Stimulated activated CD8-positive, alpha-beta memory T cell treated with anti-CD3 and anti-CD28 coated beads, Interleukin-4, amount 100 ng/mL, for 1 hour (primary cell): ENCODE measurements at places on chromosomes 1 and 21.

DNA sequence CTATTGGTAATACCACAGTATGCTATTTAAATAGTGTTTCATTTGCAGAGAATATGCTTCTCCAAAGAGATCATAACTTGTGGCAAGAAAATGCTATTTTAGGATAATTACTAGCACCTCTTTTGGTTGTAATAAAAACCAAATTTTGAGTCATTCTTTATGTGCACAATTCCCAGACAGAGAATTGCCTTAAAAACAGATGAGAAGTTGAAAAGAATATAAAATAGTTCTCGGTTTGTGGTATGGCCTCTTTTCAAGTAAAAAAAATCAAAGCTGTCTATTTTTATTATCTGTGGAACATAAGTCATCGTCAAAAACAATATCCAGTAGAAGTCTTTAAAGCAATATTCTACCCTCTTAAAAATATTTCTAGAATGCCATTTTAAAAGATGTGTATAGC is 185.9 kb downstream of the GREM2 start:
- DNase-seq = no peak

GRCh38 chr21:46199436-46200373 is 15.4 kb upstream of the SPATC1L start:
- no peak for DNase-seq

DNA sequence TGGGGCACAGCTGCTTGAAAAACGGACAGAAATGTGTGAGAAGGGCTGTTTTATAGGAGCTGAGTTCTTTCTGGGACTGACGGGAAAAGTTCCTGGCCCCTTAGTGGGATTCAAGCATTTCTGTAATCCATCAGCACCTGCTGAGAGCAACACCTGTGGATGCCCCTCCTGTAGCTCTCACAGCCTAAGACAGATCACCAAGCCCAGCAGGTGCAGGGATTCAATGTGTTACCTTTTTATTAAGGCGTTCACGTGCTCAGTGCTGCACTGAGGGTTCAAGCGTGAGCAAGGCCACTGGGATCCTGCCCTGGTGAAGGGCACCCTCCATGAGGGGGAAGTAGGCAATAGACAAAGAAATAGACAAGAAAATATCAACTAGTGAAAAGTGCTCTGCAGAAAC is 14.9 kb downstream of the OLFML2B start:
- DNase-seq = no peak

GRCh38 chr1:43315481-43315880 is 14.7 kb downstream of the TIE1 start:
- DNase-seq = no peak

- peak; percentile 35 for DNase-seq
Measured at GRCh38 chr21:37073417-37074196, 553 bp downstream of the TTC3 start.

DNA sequence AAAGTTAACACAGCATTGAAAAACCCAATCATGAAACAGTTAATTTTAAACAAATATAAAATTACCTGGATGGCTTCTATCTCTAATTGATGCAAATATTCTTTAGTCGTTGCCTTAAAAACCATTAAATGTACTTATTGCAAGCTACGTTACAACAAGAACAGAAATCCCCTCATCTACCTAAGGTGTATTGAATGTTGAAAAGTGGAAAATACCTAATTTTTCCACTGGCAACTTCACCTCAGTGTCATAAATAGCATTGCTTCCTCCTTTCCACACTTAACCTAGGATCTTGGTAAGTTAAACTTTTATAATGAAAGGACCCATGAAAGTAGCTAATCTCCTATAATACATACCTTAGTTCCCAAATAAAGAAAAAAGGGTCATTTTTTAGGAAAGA is 5.4 kb downstream of the GADD45A start:
- DNase-seq = no peak

DNA sequence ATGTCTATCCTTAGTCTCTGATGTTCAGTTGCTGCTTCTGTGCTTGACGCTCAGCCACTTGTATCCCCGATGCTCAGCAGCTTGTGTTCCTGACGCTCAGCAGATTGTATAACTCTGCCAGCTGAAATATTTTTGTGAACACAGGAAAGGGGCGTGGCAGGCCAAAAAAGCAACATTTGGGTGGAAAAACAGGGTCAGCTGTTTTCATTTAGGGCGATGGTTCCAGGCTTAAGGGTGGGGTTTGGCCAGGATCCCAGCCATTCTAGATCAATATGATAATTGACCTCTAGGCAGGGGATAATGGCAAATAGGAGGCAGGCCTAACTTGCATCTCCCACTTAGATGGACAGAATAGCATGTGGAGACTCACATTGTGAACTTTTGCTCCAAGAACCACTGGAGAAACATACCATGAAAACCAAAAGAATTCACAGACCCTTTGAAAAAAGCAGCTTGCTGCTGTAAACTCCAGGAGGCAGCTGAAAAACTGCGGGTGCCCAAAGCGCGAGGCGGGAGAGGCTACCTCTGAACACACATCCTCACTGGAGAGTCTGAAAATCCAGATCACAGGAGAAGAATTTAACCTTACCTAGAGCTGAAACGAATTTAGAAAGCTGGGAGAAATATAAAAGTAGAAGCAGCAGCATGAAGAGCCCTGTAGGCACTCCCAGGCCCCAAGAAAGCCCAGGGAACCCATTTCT is 58.3 kb downstream of the ZNF648 start:
- no peak for DNase-seq

DNA sequence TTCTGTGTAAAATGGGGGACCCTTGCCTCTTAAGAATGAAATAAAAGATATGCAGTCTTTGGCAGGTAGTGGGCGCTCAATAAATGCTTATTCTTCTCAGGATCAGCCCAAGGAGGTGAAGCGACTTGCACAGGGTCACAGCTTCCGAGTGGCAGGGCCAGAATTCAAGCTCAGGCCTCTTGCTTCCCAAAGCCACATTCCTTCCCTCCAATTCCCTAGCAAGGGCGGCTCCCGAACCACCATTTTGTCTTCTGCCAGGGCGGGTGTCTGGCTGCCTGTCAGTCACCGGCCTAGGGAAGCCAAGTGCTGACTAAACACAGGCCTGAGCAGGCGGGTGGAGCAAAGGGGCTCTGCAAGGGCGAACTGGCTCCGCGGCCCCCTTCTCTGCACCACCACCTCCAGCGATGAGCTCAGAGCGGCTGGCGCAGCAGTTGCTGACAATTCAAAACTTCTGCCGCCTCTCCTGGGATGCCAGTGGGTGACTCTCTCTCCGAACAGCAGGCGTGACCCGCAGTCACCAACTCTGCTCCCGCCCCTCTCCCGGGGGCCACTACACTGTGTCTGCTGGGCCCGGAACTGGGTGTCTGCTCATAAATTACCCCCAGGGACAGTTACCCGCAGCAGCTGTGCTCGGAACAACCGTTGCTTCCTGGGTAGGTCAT is 10.8 kb downstream of the GPR3 start:
- no peak for DNase-seq

DNA sequence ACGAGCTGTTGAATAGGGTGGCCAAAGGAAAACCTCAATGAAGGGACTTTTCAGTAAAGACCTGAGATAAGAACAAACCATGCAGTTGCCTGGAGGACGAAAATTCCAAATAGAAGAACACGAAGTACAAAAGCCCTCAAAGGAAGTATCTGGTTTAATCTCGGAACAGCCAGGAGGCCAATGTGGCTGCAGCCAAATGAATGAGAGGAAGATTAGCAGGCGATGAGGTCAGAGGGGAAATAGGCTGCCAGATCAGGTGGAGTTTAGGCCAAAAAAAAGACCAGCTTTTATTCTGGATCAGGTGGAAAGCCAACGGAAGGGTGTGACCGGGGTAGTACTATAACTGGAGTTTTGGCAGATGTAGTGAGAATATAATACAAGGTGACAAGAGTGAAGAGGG is 43.7 kb downstream of the SRSF11 start:
- DNase-seq = no peak

- DNase-seq = no peak
Measured at GRCh38 chr1:34441259-34442069, 264.8 kb downstream of the C1orf94 start.

DNA sequence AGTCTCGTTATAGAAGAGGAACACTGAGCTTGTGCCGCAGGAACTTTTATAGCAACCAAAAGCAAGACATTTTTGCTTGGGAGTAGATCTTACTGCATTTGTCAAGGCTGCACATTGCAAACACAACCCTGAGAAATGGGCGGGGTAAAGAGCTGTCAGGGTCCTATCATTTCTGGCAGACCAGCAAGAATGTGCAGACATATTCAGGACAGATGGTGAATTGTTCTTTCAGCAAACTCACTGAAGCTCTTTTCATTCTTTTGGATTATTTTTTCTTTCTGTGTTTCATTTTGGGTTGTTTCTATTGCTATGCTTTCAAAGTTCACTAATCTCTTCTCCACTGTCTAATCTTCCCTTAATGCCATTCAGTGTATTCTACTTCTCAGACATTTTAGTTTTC is 5.1 kb upstream of the ACTN2 start:
- DNase-seq = no peak

- no peak for DNase-seq
Measured at GRCh38 chr21:25039461-25040380, 567.6 kb downstream of the MRPL39 start.

- DNase-seq = no peak
Measured at GRCh38 chr1:88401313-88401712, 282.8 kb upstream of the PKN2 start.

DNA sequence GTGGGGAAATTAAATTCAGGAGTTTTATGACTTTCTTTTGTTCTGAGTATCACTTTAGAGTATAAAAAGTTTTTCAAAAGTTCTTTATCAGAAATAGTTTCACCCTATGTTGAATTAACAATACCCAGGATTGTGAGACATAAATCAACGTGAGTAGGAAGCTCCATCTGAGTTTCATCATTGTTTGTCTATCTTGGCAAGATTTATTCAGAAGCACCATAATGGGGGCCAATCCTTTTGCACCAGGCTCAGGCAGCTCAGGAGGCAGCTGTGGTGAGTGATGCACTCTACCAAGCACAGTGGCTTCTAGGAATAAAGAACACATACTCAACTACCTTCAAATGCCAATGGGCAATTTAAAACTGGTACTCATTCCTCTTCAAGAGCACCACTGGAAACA is 12.0 kb downstream of the CREG1 start:
- no peak for DNase-seq

DNA sequence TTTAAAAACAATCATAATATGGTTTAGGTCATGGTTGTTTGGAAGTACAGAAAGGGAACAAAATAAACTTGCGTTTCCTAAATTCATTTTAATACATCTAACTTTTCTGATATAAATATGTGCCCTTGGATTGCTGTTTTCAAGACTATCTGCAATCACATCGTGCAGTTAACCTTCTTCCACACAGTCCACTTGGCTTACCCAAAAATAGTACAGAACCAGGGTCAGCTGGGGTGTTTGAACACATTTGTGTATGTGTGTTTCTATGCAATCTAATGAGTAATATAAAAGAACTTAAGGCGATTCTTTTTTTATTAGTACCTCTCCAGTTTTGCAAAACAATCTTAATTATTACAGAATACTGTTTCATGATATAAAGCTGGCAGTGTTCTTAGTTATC is 19.9 kb downstream of the SAMSN1 start:
- no peak for DNase-seq

DNA sequence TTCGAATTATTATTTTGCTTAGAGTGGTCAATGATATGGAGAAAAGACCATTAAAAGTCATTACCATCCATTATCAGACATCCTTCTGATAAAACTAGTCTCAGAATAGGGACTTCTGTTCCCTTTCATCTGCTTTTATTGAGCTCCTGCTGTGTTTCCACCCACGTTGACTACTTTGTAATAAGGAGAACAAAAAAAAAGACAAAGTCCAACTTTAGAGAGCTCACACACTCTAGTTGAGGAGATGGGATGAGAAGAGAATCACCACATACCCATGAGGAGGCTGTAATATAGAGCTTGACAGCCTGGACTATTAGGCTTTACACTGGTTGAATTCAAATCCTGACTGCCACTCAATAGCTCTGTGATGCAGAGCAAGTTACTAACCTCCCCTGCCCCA is 27.8 kb upstream of the ALDH9A1 start:
- no peak for DNase-seq

- DNase-seq = no peak
Measured at GRCh38 chr1:231338270-231339128, at the start of gene SPRTN. TSS of gene SPRTN (plus strand) at chr1:231338293. CDS start at chr1:231338384, 91 bp downstream.

DNA sequence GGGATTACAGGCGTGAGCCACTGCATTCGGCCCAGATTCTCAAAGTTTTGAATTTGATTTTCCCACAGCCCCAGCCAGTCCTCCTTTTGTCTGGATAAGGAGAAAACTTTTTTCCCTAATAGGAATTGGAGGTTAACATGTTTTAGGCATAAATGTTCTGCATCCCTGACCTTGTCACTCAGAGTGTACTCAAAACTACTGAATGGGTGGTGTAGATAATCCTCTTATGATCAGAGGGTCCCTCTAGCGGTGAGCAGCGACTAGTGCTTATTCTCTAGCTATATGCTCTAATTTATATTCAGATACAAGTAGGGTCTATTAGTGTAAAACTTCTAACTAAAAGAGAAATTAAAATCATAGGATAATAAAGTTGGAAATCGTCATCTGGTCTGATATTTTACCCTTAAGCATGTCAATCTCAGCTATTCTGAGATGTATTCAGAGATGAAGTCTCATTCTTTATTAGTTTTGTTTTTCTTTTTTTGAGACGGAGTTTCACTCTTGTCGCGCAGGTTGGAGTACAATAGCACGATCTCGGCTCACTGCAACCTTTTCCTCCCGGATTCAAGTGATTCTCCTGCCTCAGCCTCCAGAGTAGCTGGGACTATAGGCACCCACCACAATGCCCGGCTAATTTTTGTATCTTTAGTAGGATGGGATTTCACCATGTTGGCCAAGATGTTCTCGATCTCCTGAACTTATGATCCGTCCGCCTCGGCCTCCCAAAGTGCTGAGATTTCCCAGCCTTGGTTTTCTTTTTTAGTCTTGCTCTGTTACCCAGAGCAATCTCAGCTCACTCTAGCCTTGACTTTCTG is 2.7 kb upstream of the PSMD4 start:
- peak; percentile 34 for DNase-seq

- no peak for DNase-seq
Measured at GRCh38 chr1:64983110-64983509, 16.8 kb upstream of the JAK1 start.

DNA sequence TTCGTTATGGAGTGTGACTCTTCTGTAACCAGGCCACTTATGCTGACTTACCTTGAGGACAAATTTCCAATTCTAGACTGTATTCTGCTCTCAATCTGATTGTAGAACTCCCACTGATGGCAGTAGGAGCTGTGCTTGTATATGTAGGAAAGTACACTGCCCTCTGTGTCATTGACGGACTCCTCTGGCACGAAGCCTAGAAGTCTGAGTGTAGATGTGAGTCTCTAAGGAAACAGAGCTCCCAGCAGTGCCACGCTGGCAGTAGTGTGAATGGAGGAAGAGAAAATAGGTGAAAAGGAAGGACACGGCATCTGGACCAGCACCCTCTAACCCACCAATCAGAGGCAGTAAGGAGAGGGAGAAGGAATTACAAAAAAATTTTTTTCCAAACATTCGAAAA is 130.4 kb upstream of the ADGRL2 start:
- DNase-seq = no peak

GRCh38 chr1:75396745-75397144 is 214.2 kb downstream of the SLC44A5 start:
- DNase-seq = no peak
